Urinary bladder (tissue), 4 donors: ENCODE measurements at places on chromosomes 7 and 10. TPM values are rescaled to one million over a fixed set of nuclear protein-coding genes. Genes with fewer than 3 reads are reported as not detected.

Gene PTN
- polyA plus RNA-seq, result 36.1 TPM

Gene ADIRF
- 404 TPM for polyA plus RNA-seq

Gene MAD1L1
- polyA plus RNA-seq, result 27.4 TPM

GRCh38 chr10:6328699-6329423 is 126.1 kb downstream of the PFKFB3 start:
- no peak for DNase-seq

GRCh38 chr10:58704671-58705141 is 192.0 kb downstream of the BICC1 start:
- no peak for DNase-seq

DNA sequence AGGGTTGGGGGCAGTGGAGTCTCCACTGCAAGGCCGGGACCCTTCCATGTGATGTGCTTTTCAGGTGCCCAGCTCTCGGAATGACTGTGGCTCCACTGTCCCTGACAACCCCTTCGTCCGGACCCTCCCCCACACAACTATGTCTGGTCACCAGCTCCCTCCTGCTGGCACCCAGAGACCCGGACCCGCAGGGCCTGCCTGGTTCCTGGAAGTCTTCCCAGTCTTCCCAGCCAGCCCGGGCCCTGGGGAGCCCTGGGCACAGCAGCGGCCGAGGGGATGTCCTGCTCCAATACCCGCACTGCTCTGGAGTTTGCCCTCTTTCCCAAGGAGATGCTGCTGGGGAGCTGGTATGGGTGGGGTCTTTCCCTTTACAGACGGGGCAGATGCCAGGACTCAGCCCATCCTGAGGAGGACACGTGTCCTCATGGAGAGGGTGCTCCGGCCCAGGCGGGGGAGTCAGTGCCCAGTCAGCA is 5.5 kb downstream of the ATP6V0E2 start:
- DNase-seq, result no peak

GRCh38 chr10:68625316-68625921 is 65.3 kb downstream of the TET1 start:
- DNase-seq, result no peak

GRCh38 chr10:29191674-29192073 is 97.2 kb upstream of the LYZL1 start:
- no peak for DNase-seq

GRCh38 chr7:129801882-129802281 is 150.9 kb downstream of the UBE2H start:
- no peak for DNase-seq
